Stimulated activated CD4-positive, alpha-beta T cell treated with anti-CD3 and anti-CD28 coated beads, Interleukin-1b, Interleukin-23, amount 100 ng/mL, for 1 hour (primary cell): ENCODE measurements at places on chromosomes 3 and 15.

DNA sequence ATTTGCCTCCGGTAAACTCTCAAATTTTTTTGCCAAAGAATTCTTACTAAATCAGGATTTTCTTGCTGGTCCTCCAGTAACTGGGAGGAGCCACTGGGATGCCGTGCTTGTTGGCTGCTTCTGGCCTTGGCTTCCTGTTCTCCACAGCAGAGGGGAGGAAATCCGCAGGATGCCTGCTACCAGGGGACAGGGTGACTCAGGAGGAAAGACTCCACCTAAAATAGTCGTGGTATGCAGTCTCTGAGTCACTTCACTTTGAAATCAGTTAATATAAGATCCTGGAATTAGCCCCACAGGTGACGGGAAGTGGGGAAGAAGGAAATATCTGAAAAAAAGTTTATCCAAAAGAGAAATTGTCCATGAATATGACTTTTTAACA lies 6.5 kb upstream of the TM4SF18 start:
- DNase-seq = no peak

GRCh38 chr3:54360320-54360719 lies 238.0 kb downstream of the CACNA2D3 start:
- DNase-seq = no peak

DNA sequence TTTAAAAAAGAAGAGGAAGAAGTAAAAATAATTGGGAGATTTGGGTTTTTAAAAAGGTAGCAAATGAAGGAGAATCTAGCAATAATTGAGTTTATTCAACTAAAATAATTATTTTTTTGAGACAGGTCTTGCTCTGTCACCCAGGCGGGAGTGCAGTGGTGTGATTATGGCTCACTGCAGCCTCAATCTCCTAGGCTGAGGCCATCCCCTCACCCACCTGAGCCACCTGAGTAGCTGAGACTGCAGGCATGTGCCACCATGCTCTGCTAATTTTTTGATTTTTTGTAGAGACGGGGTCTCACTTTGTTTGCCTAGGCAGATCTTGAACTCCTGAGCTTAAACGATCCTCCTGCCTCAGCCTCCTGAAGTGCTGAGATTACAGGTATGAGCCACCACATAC lies 27.7 kb upstream of the ARF4 start:
- DNase-seq = no peak

- DNase-seq = no peak
Measured at GRCh38 chr3:128481438-128481942, 11.5 kb downstream of the GATA2 start.

DNA sequence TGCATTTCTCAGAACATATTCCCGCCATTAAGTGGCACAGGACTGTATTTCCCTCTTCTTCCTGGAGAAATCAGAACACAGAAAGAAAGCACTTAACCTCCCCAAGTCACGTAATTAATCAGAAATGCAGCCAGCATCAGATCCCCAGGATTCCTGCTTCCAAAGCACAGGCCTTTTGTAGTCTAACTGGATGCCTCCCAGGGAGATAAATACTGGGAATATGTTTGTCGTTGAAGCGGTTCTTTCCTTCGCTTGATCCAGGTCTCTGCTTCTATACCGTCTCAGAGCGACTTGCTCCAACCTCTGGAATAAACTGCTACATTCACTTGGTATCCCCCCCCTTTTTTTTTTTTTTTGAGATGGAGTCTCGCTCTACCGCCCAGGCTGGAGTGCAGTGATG lies 198.6 kb downstream of the KBTBD8 start:
- DNase-seq = no peak

- no peak for DNase-seq
Measured at GRCh38 chr3:192848371-192849233, 69.1 kb downstream of the MB21D2 start.

GRCh38 chr3:170806676-170807075 lies 63.3 kb downstream of the RPL22L1 start:
- DNase-seq = no peak

DNA sequence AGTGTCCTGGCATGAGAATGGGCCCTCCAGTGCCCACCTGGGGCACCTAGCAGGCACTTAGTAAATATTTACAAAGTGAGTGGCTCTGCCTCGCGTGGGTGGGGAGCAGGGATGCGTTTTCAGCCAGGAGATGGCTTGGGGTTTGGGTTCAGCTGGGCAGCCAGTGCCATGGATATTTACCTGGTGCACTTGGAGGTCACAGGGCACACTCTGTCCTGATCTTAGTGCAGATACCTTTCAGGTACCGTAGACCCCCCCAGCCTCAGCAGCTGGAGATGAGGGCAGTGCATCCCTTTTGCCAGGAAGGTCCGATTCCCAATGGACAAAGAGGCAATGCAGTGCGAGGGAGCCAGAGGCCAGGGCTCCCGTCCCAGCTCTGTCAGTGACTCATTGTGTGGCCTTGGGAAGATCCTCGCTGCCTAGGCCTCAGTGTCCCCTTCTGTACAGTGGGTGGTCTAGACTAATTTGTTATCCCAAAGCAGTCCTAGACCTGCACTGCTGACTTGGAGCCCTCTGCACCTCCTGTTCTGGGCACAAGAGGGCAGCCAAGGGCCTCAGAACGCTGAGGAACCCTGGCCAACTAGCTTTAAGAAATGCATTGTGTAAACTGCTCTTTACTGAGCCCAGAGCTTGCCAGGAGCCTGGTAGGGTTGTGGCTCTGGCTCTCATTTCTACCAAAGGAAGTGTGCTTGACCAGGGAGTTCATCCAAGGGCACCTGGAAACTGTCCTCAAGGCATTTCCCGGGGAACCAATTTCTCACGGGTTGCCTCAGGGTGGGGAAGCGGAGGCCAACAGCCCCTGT lies 16.0 kb downstream of the HDAC11 start:
- peak; percentile 44 for DNase-seq

DNA sequence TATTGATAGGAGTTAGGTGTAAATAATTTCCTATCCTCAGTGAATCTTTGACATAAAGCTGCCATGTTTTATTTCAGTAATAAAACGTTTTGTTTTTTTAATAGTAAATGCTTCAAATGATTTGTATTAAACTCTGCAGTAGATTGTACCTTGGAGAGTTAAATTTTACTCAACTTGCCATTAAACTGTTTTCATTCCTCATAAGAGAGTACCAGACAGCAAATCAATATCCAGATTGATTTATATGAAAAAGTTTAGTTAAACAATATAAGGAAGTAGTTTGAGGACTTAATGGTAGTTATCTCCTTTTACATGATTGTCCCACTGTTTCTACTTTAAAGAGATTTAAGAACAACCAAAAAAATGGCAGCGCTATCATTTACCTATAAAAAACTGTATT lies 18.4 kb downstream of the ALDH1A2 start:
- no peak for DNase-seq

- DNase-seq = no peak
Measured at GRCh38 chr3:71786551-71786950, 1.6 kb upstream of the PROK2 start.

DNA sequence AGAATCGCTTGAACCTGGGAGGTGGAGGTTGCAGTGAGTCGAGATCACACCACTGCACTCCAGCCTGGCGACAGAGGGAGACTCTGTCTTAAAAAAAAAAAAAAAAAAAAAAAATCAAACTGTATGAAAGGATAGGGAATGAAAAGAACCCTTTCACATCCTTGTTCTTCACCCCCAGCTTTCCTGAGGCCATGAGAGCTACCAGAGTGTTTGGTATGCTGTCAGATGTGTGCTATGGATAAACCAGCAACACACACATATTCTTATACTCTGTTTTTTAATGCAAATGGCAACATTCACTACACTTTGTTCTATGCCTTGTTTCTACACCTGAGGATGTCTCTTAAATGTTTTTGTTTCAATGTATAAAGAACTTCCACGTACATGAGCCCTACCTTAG lies 33.5 kb downstream of the RPL22L1 start:
- no peak for DNase-seq

DNA sequence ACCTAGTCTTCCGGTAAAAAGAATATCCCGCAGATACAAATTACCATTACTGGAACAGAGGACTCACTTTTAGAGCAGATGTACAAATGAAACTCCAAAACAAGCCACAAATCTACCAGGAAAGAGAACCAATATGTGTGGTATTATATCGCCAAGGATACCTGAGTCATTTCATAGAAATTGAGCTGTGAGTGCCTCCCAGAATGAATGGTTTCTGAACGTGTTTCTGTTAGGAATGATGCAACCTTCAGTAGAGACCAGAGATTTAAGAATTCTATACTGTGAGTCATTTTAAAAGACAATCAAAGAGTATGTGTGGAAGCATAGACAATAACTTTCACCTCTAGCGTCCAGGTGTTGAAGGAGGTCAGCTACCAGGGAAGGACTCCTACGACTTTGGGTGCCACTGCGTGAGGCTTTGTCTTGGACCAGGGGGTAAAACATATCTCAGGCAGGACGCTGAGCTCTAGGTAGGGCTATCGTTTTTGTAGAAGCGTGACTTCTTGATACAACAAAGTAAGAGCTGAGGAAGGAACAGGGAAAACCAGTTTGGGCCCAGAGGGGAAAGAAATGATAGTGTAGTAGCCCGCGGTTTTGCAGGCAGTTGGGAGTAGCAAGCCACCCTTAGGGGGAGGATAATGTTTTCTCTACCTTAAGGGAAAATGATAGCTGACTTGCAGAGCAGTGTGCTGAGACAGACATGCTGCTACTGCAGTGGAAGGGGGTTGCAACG lies 210.4 kb downstream of the TP63 start:
- DNase-seq = no peak

GRCh38 chr15:43285609-43286037 lies 18.9 kb upstream of the TGM5 start:
- DNase-seq = peak; percentile 23

GRCh38 chr15:93036951-93037819 lies 51.8 kb downstream of the RGMA start:
- no peak for DNase-seq

- DNase-seq = no peak
Measured at GRCh38 chr3:128483657-128484403, 9.2 kb downstream of the GATA2 start.

GRCh38 chr3:150365132-150365604 lies 42.9 kb upstream of the TSC22D2 start:
- no peak for DNase-seq

DNA sequence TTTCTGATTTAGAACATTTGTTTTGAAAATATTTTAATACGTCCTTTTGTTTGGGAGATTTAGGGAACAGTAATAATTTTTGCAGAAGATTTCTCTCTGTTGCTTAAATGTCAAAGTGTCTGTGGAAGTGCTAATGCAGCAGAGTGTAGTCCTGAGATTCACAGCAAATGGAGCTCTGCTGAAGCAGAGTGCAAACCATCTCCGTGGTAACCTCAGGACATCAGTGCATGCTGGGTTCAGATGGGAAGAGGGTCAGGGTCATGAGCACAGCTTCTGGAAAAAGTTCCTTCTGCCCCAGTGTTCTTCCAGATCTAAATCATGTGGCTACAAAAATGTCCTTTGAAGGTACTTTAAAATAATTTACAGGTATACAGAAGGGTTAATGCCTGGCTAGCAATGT lies 39.9 kb upstream of the SLC9A9 start:
- no peak for DNase-seq

GRCh38 chr3:115623044-115623868 lies at the start of gene GAP43:
GAP43 (plus strand) TSS chr3:115623510; CDS start chr3:115623690, 180 bp downstream.
- DNase-seq = no peak
